Body of pancreas (tissue), 4 donors: ENCODE measurements at places on chromosomes 13 and 19. TPM values are rescaled to one million over a fixed set of nuclear protein-coding genes. Genes with fewer than 3 reads are reported as not detected.

The CEBPA gene
- total RNA-seq, result 73.2 TPM

The PPFIA3 gene
- total RNA-seq, result 6.7 TPM

The EXOC3L2 gene
- total RNA-seq, result 4.2 TPM

The TNNT1 gene
- total RNA-seq, result not detected

The SYNE4 gene
- 9.3 TPM for total RNA-seq

The ZNF497 gene
- 4.7 TPM for total RNA-seq

The ZNF492 gene
- 0.99 TPM for total RNA-seq

The KLF1 gene
- not detected for total RNA-seq

The GNG7 gene
- 12.9 TPM for total RNA-seq

The RFPL4A gene
- total RNA-seq, result not detected

The RGS9BP gene
- not detected for total RNA-seq

The NALCN gene
- total RNA-seq, result 1.6 TPM

The TEX29 gene
- total RNA-seq, result not detected

DNA sequence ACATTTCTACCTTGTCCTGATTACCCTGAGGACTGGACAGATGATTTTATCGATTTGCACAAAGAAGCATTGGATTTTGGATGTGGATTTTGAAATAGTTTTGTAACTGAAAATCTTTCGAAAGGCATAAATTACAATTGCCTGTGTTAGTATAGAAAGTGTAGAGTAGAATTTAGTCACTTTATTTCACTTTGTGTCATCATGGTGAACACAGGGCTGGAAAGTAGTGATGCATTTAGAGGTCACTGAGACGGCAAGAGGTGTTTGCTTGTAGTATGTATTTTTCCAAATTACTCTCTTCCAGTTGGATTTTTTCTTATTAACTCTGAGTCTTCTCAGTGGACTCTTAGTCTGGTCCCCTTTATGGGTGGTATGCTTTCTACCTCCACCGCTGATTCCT is 326.0 kb downstream of the NALCN start:
- DNase-seq, result no peak

DNA sequence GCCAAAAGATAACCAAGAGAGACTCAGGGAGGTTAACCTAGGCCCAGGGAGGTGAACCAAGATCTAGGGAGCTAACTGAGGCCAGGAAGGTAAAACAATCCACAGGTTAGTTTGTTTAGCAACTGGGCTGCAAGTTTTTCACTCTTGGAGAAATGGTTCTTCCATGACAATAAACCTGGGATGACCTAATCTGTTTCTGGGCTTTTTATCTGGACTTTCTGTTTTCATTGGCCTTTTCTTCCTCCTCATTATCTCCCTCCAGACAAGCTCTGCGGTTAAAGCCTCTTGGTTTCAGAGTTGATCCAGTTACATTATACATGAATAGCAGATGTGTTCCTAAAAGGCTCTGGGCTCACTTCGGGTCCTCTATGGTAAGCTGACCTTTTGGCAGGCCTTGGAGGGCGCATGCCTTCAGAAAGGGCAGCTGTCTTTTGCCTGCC is 44.2 kb downstream of the PCDH8 start:
- DNase-seq, result no peak

- DNase-seq, result no peak
These were observed 5.9 kb downstream of the SHANK1 start for GRCh38 chr19:50713556-50714236.

DNA sequence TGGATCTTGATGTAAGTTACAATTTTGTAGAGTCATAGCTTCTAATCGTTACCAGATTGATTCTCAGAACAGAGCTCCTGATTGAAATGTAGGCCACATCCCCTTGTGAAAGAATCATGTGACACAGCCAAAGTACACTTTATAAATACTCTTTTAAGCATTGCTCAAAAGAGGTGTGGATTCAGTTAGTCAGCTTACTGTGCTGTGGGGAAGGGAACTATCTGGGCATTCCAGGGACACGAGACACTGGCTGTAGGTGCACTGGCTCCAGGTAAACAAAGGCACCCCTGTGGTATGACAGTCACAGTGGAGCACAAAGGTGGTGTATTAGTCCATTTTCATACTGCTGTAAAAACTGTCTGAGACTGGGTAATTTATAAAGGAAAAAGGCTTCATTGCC is 222.8 kb downstream of the LIG4 start:
- DNase-seq, result no peak

DNA sequence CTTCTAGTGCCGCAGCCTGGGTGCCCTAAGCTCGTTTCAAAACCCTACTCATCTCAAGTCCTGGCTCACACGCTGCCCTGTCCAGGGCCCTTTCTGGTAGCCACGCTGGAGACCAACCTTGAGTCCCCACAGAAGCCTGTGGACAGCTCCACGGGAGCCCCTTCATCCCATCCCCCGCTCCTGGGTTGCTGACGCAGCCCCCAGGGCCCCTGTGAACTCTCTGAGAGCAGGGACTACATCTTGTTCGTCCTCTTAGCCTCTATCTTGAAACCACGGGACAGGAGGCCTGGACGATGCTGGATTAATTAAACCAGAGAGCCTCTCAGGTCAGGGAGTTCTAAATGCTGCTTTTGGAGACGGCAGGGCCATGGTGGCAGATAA is 7.4 kb downstream of the MLLT1 start:
- DNase-seq, result no peak

GRCh38 chr19:30450835-30451321 is 78.7 kb downstream of the ZNF536 start:
- no peak for DNase-seq

DNA sequence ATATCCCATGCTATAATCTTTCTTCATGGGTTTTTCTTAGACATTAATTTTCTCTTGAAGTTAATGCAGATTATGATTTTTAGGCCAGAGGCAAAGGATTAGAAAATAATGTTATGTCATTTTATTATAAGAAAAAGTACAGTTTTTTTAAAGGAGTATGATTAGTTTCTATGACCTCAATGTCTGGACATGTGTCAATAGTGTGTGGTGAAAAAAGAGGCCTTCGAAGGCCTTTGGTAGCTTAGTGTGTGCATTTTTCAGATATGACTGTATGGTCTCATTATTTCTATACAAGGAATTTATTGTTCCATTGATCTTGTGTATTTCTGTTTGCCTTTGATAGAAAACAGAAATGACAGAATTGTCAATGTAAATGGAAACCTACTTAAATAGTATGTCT is 195.6 kb downstream of the GPC5 start:
- no peak for DNase-seq

GRCh38 chr19:37309834-37310575 is 60.9 kb upstream of the ZNF527 start:
- DNase-seq, result no peak

- DNase-seq, result no peak
These were observed 82.5 kb upstream of the GPR183 start for GRCh38 chr13:99389520-99390304.

GRCh38 chr13:74118328-74118727 is 15.9 kb downstream of the KLF12 start:
- DNase-seq, result no peak

DNA sequence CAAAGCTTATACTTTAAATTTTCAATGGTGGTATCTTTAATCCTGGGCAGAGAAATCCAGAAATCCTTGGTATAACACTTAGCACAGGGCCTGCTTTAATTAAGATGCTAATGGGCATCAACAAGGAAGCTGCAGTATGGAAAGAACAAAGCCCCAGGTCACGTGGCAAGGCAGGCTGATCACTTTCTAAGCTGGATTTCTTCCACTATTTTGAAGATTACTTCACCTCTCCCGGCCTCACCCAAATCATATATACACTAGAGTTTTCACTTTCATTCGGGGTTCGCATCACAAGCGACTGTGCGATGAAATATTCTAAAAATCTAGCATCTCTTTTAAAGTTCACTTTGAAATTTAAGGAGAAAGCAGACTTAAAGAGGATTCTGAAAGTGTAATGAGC is 71.8 kb downstream of the STARD13 start:
- DNase-seq, result no peak

GRCh38 chr13:50990818-50991506 is 81.4 kb downstream of the RNASEH2B start:
- DNase-seq, result peak; percentile 23
